ENCODE measurements at places on chromosomes 1 and 21. TPM values are rescaled to one million over a fixed set of nuclear protein-coding genes. Genes with fewer than 3 reads are reported as not detected.
A peak's percentile ranks its signal among the peaks of the same experiment; 100 is the strongest.

GRCh38 chr21:39712976-39713375, 32.0 kb upstream of the IGSF5 start:
- no peak overlapping the region for H3K27ac ChIP-seq
- no peak overlapping the region for H3K4me3 ChIP-seq
- no peaks in the 10 kb centered on the region for H3K36me3 ChIP-seq

DNA sequence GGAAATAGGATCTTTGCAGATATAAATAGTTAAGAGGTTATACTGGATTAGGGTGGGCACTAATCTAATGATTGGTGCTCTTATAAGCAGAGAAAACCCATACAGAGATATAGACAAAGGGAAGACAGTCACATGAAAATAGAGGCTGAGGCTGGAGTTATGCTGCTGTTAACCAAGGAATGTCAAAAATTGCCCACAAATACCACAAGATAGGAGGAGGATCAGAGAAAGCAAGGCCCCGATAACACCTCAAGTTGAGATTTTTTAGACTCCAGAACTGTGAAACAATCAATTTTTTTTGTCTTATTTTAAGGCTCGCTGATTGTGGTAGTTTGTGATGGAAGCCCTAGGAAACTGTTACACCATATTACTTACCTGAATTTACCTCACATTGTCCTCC, 513.2 kb downstream of the COL11A1 start:
- no peaks in the 10 kb centered on the region for H3K36me3 ChIP-seq
- DNase-seq = no peak
- H3K4me1 ChIP-seq = no peaks in the 10 kb centered on the region
- H3K4me3 ChIP-seq = no peak overlapping the region
- no peaks in the 10 kb centered on the region for H3K27me3 ChIP-seq

DNA sequence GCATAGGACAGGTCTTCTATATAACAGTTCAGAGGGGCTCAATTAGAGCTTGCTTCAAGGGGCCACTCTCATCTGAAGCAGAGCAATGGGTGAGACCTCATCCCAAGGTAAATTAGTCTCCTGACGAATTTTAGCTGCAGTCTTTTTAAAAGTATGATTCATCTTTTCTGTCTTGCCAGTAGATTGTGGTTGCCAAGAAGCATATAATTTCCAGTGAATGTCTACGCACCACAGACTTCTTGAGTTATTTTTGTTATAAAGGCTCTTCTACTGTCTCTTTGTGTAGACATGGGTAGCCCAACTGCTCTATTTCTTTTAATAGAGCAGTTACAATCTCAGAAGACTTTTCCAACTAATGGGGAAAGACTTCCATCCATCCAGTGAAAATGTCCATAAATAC, 108.9 kb upstream of the FMN2 start:
- no peaks in the 10 kb centered on the region for H3K36me3 ChIP-seq
- H3K27ac ChIP-seq = no peak overlapping the region
- no peak for DNase-seq
- no peaks in the 10 kb centered on the region for H3K4me1 ChIP-seq
- no peaks in the 10 kb centered on the region for H3K27me3 ChIP-seq

- H3K4me1 ChIP-seq = no peaks in the 10 kb centered on the region
- H3K36me3 ChIP-seq = no peaks in the 10 kb centered on the region
- no peaks in the 10 kb centered on the region for H3K27me3 ChIP-seq
Measured at GRCh38 chr1:184583849-184584248, 170.8 kb downstream of the EDEM3 start.

- no peaks in the 10 kb centered on the region for H3K36me3 ChIP-seq
- H3K4me1 ChIP-seq = no peaks in the 10 kb centered on the region
- DNase-seq = no peak
Measured at GRCh38 chr1:55519276-55519675, 304.1 kb upstream of the USP24 start.

- no peak for DNase-seq
- no peaks in the 10 kb centered on the region for H3K27me3 ChIP-seq
- no peaks in the 10 kb centered on the region for H3K4me1 ChIP-seq
- H3K27ac ChIP-seq = no peak overlapping the region
- H3K4me3 ChIP-seq = no peak overlapping the region
Measured at GRCh38 chr1:160009801-160010200, 22.0 kb downstream of the PIGM start.

GRCh38 chr1:156372265-156372586, 3.2 kb downstream of the RHBG start:
- H3K4me3 ChIP-seq = no peak overlapping the region
- DNase-seq = no peak
- no peaks in the 10 kb centered on the region for H3K4me1 ChIP-seq
- H3K27ac ChIP-seq = no peak overlapping the region
- H3K36me3 ChIP-seq = no peaks in the 10 kb centered on the region
- no peaks in the 10 kb centered on the region for H3K27me3 ChIP-seq

The SPRR4 gene
- total RNA-seq = not detected

DNA sequence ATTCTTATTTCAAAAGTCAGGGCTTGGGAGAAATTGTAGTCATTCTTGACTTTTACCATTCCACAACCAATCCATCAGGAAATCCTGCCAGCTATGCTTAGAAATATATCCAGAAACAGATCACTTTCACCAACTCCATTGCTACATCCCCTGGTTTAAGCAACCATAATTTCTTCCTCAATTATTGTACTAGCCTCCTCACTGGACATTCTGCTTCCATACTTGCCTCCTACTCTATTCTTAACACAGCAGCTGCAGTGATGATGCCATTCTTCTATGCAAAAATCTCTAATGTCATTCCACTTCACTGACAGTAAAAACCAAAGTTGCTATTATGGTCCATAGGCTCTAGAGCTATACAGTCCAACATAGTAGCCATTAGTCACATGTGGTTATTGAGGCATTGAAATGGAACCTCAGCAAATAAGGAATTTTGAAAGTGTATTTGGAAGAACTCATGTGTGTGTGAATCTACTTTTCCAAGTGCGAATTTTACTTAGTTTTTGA, 110.7 kb upstream of the KIAA0040 start:
- no peak for DNase-seq
- no peak overlapping the region for H3K4me3 ChIP-seq
- H3K4me1 ChIP-seq = no peaks in the 10 kb centered on the region
- H3K36me3 ChIP-seq = no peaks in the 10 kb centered on the region
- H3K27ac ChIP-seq = no peak overlapping the region
- H3K27me3 ChIP-seq = no peaks in the 10 kb centered on the region

DNA sequence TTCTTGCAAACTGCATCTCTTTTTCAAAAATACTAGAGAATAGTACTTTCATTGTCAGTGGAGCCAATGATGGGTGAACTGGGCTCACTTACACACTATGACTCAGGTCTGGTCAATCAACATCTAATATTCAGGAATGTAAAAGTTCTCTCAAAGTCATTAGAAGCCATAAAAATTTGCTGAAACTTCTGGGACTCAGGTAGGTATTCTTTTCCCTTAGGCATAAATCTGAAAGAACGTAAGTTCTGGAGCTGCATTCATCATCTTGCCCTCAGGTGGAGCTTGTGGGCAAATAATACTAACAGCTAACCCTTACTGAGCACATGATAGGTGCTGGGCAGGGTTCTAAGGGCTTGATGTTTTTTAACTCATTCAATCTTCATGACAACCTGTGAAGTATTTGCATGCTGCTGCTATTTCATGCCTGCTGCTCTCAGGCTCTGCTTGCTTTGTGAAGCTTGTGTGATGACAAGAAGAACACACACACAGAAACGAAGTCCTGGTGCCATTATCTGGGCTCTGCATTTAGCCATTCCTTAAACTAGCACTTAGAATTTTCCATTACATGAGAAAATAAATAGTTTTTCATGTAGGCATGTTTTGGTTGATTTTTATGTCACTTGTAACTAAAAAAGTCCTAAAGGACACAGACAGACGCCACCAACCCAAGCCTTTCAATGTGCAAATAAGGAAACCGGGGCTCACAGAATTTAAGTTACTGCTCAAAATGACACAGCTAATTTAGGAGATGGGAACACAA, 394.2 kb upstream of the LYPLAL1 start:
- no peak overlapping the region for H3K4me3 ChIP-seq
- H3K27me3 ChIP-seq = no peaks in the 10 kb centered on the region
- no peak for DNase-seq
- no peak overlapping the region for H3K27ac ChIP-seq
- no peaks in the 10 kb centered on the region for H3K4me1 ChIP-seq

DNA sequence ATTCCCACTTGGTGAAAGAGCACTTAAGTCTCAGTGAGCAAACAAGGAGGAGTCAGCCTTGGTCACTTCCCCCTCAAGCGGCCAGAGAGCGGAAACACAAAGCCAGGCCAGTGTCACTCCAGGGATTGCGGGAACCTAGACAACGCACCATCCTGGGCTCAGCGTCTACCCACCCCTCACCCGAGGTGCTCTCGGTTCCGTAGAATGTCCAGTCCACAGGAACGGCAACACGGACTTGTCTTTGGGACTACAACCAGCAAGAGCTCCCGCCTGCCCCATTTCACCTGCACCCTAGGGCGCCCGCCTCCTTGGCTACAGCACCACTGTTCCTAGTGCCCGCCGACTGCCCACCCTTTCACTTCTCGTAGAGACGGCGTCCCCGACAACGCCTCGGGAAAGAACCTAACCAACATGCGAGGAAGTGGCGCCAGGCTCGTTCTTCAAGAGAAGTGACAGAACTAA, 509 bp downstream of the GDAP2 start:
- H3K4me3 ChIP-seq = peak overlapping the region; percentile 91
- H3K27ac ChIP-seq = peak overlapping the region; percentile 86
- H3K36me3 ChIP-seq = no peaks in the 10 kb centered on the region
- peaks cover 16% of the 10 kb centered on the region for H3K4me1 ChIP-seq

The DIO1 gene
- total RNA-seq = not detected

DNA sequence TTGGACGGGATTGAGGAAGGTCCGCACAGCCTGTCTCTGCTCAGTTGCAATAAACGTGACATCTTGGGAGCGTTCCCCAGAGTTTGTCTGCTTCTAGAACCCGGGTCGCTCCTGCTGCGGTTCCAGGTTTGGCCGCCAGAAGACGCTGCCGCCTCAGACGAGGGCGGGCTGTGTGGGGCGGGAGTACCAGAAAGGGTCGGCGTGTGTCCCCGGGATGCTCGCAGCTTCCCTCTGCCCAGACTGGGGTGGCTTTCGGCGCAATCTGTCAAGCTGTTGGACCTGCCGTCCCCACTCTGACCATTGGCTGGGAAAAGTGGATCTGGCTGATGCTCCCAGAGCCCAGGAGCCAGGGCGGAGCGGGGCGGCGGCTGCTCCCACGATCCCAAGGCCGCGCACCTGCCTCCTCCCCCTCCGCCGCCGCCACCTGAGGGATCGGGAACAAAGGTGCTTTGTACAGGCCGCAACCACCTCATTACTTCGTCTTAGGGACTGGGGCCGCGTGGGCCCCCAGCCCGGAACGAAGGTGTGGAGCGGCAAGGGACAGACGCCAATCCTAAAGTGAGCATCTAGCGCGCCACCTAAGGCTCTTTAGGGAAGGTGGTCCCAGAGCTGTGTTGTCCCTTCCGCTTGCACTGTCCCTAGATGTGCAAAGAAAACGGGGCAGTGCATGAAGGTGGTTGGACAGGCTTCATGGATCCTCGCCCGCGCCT, 683 bp upstream of the EFNA4 start:
- H3K4me1 ChIP-seq = peaks cover 14% of the 10 kb centered on the region
- H3K27ac ChIP-seq = no peak overlapping the region
- H3K27me3 ChIP-seq = no peaks in the 10 kb centered on the region
- no peak for DNase-seq
- peaks cover 26% of the 10 kb centered on the region for H3K36me3 ChIP-seq

DNA sequence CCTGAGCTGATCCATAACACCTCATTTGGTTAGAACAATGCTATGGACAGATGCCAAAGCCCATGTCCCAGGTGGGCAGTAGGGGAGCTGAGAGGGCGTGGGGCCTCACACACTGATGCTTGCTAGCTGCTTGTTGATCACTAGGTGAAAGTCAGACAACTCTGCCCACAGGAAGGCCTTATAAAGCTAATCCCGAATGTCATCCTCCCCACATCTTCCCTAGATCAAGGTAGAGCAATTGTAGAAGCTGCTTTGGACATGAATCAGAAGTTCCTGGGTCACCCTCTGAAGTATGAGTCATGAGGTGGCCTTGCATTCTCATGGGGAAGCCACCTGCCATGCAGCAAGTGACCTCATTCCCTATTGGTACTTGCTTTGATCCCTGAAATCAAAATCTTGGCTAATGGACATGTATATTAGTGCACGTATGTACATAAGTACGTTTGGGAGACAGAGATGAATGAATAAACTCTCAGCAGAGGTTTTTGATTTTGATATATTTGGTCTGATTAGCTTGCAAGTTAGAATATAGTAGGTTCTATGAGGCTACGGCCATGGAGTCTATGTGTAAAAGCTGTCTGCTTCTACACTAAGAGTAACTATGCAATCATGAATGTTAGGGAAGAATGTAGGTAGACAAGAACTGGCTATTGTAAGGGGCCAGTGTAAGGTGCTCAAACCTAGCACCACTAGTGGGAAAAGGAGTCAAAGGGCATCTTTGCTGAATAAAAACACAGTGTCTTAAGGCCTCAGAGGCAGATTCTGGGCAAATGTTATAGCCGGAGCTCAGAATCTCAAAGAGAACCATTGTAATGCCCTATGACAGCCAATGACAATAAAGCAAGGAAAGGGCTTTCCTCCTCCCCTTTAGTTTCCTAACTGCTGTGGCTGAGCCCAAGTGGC, 52.6 kb downstream of the ABCA4 start:
- H3K27me3 ChIP-seq = no peaks in the 10 kb centered on the region
- no peak overlapping the region for H3K4me3 ChIP-seq
- H3K36me3 ChIP-seq = no peaks in the 10 kb centered on the region
- DNase-seq = no peak
- H3K4me1 ChIP-seq = no peaks in the 10 kb centered on the region

GRCh38 chr1:117339866-117340700, 27.2 kb upstream of the MAN1A2 start:
- H3K4me1 ChIP-seq = no peaks in the 10 kb centered on the region
- H3K27me3 ChIP-seq = no peaks in the 10 kb centered on the region
- H3K27ac ChIP-seq = no peak overlapping the region
- H3K36me3 ChIP-seq = no peaks in the 10 kb centered on the region
- no peak for DNase-seq

- H3K36me3 ChIP-seq = no peaks in the 10 kb centered on the region
- H3K4me1 ChIP-seq = no peaks in the 10 kb centered on the region
Measured at GRCh38 chr1:246214708-246215509, 292.2 kb downstream of the SMYD3 start.

DNA sequence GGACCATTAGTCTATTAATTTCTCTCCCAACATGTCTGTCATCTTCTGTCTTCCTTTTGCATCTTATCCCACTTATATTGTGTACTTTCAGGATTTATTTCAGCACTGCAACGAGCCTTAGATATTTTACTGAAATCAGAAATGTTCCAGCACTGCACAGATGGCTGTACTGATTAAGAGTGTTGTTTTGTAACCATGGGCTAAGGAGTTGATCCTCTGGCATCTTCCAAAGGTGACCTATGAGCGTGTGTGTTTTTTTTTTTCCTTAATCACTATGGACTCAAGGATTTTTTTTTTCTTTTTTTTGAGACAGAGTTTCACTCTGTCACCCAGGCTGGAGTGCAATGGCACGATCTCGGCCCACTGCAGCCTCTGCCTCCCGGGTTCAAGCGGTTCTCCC, 7.1 kb upstream of the DDX59 start:
- no peak overlapping the region for H3K4me3 ChIP-seq
- no peak for DNase-seq
- no peak overlapping the region for H3K27ac ChIP-seq
- no peaks in the 10 kb centered on the region for H3K27me3 ChIP-seq
- no peaks in the 10 kb centered on the region for H3K36me3 ChIP-seq
